Stimulated activated CD4-positive, alpha-beta T cell treated with anti-CD3 and anti-CD28 coated beads, Interleukin-4, amount 100 ng/mL, for 4 hours (primary cell): ENCODE measurements at places on chromosomes 5 and 9.
A peak's percentile ranks its signal among the peaks of the same experiment; 100 is the strongest.

DNA sequence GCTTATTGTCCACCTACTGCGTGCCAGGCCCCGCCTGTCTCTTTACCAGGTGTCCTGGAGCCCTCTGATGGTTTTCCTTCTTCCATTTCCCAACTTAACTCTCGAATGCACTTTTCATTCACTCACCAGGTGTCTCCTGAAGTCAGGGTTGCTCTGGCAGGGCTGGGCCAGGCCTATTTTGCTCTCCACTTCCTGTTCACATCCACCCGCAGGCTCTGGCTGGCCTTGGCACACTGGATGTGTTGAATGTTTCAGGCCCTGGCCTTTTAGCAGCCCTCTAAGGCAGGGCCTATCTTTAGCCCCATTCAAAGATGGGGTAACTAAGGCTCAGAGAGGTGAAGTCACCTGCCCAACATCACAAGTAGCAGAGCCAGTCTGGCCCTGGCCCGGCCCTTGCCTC lies 16.4 kb downstream of the LRRC8A start:
- no peak for DNase-seq

DNA sequence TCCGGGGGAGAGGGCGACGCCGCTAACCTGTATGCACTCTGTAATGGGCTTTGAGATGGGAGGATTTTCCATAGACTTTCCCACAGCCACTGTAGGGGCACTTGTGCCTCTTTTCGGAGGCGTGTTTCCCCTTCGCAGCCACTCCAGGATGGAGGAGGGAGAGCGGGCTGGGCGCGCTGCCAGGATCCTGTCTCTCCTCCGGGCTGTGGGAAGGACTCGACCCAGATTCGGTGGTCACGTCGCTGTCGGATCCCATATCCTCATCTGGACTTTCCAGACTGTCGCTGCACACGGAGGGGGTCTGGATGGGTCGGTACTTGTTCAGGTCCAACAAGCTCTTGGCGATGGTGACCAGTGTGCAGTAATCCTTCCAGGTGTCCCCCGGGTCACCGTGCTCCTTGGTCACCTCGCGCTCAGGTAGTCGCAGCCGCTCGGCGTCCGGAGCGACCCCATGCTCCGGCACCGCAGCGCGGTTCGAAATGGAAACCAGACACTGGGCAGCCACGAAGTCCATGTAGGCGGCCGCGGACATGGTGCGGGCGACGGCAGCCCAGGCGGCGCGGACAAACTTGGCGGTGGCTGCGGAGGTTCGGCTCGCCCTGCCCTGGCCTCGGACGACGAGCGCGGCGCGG lies 1.5 kb downstream of the KLF9 start:
- peak; percentile 36 for DNase-seq

- DNase-seq = no peak
These were observed 969 bp downstream of the CLK4 start for GRCh38 chr5:178625679-178626483.

DNA sequence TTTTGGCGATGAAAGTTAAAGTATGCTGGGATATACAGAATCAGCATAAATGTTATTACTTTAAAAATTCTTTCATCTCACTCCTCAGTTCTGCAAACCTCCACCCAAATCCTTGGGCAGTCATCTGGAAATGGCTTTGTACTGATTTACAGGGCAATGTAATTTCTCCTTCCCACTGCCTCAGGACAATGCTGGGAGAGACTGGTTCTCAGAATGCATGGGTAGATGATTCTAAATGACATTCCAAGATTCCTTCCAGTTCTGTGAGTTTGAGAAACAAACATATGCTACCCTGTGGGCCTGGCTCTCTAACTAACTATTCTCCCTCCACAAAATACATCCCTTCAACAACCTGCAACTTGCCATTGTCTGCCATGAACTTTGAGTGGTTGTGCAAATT lies 7.5 kb upstream of the PSAT1 start:
- no peak for DNase-seq

GRCh38 chr5:127923804-127924570 lies 159.6 kb upstream of the SLC12A2 start:
- no peak for DNase-seq

DNA sequence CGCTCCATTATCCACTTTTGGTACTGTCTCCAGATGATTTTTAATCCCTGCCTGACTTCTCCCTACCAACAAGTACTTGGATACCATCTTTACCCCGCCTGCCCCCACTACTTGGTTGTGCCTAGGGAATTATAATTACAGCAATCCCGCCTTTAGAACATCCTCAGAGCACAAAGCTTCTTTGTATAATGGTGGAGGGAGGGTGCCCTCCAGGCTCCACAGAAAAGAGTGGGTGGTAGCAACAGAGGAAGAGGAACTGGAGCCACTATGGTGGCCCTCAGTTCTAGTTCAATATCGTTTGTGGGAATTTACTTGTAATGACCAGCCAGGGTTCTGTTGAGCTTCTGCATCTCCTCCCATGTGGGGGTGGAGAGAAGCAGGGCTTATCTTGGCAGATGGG lies 79.0 kb upstream of the RNF38 start:
- no peak for DNase-seq

DNA sequence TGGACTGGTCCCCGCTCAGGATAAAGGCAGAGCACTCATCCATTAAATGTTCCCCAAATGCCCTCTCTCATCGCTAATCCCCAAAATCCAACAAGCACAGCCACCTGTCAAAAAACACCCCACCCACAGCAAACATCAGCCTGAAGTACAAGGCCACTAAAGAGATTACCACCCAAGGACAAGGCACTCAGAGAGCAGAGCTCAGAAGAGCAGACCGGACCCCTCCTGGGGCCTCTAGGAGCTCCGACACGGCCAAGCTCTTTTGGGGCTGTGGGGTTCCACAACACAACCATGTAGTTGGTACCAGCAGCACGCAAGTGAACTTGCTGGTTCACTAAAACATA lies 9.8 kb downstream of the VDAC1 start:
- DNase-seq = no peak

DNA sequence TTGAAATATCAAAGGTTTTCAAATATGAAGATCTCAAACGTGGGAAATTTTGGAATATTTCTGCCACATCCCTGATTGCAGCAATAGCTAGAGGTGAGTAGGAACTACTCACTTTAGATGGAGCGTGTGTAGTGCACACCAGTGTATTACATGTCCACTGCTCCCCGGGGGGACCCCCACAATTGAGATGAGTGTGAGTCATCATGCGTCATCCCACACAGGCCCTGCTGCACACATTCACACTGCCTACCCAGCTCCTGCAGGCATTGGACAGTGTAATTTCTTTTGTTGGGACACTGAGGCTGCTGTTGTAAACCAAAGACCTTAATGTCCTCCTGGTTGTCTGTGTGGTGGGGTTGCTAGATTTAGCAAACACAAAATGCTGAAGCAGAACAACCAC lies 280.0 kb downstream of the GAS1 start:
- no peak for DNase-seq

- no peak for DNase-seq
These were observed 31.4 kb upstream of the LPCAT1 start for GRCh38 chr5:1555011-1555807.

- DNase-seq = no peak
These were observed 150.4 kb downstream of the FSTL4 start for GRCh38 chr5:133461796-133462516.

DNA sequence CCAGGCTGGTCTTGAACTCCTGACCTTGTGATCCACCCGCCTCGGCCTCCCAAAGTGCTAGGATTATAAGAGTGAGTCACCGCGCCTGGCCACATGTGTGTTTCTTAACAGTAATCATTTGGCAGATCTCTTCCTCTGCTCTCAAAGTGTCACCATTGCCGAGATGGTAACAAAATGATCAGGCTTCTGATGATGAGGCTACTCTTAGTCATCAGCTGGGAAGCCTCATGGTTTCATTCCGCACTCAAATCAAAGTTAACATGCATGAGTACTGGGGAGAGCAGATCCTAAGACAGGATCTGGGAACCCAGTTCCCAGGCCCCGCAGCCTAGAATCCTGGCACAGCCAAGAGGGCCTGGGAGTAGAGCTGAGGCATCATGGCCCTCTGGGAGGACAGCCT lies 27.4 kb downstream of the BARHL1 start:
- no peak for DNase-seq
